ENCODE measurements at places on chromosomes 2 and 18.

- no peak for DNase-seq
Observed at GRCh38 chr2:100563407-100564247, 834 bp downstream of the PDCL3 start.

GRCh38 chr18:3135536-3135935 is 84.2 kb downstream of the MYOM1 start:
- DNase-seq = no peak

DNA sequence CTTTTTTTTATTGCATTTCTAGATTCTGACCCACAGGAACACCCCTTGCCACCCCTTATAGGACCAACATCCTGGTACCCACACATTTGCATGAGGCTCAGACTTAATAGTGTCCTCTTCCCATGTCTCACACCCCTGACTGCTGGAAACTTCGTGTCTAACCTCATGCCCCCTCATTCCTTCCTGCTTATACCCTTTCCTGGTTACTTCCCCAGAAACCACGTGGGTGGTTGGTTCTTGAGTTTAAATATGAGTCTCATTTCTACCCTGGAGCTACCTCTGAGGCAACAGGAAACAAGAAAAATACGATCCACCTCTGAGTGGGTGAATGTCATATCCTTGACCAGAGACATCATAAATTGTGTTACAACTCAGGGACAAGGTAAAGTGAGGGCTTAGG is 1.6 kb downstream of the TNP1 start:
- no peak for DNase-seq

DNA sequence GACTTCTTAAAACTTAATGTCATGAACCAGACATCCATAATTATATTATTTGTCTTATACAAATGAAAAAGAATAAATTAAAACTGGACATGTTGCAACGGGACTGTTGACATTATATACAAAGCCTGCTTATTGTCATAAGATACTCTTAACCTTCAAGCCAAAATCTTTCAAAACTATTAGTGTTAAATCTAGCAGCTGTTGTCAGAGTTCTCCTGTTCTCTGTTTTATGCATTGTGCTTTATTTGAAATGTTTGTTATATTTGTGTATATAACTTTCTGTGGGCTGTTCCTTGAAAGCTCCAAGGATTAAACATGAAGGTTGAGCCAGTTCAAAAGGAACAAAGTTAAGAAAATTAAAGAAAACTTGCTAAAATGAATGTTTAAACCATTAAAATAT is 335.5 kb upstream of the NT5C1B start:
- no peak for DNase-seq

GRCh38 chr2:34096562-34097171 is 497.6 kb upstream of the FAM98A start:
- peak; percentile 28 for DNase-seq

- peak; percentile 16 for DNase-seq
Observed at GRCh38 chr18:28412521-28412920, 235.6 kb upstream of the CDH2 start.

- DNase-seq = no peak
Observed at GRCh38 chr2:134452042-134452733, 198.3 kb downstream of the MGAT5 start.

DNA sequence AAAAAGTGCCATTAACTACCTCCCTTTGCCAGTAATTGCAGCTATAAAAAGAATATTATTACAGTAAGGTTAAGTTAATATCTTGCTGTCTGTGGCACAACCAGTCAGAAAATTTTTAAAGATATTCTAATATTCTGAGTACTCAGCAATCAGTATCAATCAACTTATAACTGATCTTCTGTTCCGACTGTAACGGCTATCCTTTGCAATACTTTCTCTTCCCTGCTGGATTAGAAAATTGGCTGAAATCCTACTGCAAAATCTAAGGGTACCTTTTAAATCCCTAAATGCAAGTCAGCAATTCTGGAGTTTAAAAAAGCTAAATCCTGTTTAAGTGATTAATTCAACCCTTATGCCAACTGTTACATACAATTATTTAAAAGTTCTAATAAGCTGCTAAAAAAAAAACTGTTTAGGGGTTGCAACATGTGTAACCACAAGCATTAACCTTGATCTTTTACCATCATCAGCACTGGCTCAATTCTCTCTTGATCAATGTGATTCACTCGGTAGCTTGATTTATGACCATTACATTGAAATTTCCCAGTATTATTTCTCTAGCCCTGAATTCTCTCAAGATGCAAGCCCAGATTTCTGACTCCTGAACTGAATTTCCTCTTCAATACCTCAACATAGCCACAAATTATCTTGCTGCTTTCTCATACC is 20.5 kb downstream of the GAREM1 start:
- no peak for DNase-seq

DNA sequence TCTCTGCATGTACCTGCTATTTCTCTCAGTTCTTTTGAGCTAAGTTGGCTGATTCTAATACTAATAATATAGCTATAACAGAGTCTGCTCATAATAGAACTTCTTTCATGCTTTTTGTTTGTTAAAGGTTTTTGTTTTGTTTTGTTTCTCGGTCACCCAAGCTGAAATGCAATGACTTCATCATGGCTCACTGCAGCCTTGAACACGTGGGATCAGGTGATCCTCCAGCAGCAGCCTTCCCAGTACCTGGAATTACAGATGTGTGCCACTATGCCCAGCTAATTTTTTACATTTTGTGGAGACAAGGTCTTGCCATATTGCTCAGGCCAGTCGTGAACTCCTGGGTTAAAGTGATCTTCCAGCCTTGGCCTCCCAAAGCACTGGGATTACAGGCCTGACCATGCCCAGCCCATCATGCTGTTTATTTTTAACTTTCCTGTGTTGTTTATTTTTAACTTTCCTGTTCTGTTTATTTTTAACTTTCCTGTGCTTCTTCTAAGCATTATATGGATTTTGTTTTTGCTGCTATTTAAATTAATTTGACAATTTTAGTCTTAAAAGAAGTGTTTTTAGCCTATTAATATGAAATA is 763.8 kb upstream of the CDH7 start:
- DNase-seq = no peak

- DNase-seq = no peak
Observed at GRCh38 chr18:32424696-32425095, 46.0 kb downstream of the GAREM1 start.

GRCh38 chr2:182558564-182558963 is 131.7 kb upstream of the PDE1A start:
- no peak for DNase-seq

- no peak for DNase-seq
Observed at GRCh38 chr2:199309973-199310372, 147.8 kb downstream of the SATB2 start.

DNA sequence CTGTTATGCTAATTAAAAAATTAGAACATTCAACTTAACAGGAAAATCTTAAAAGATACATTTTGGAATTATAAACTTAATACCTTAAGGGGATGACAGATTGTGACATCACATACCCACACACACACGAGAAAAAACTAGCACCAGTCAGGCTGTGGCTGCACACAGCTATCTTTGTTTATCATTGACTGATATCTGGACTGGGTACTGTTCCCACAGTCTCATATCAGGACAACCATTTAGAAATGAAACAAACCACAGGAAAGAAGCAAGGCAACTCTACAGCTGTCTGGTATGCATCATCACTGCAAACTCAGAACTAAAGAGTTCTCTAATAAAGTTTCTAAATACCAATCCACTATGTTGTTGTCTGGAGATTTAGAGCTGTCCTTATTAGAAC is 210.9 kb upstream of the SMAD7 start:
- DNase-seq = peak; percentile 55

DNA sequence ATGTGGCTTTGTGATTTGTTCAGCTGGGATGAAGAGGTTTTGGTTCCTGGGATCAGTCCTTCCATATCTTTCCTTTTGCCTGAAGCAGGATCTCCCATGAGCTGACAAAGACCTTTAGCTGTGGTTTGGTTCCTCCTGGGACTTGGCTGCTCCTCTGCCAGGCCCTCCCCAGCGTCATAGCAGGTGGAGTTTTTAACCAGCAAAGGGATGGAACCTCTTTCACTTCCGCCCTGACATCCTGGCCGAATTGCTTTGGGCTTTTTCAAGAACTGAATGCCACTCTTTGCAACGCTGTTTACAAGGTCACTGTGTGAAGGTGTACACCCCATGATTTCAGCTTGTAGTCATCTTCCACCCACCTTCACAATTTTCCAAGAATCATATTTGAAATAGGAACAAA is 390 bp downstream of the PCARE start:
- DNase-seq = no peak

- DNase-seq = no peak
Observed at GRCh38 chr2:239647052-239647819, 246.4 kb upstream of the HDAC4 start.

- no peak for DNase-seq
Observed at GRCh38 chr2:190670182-190670946, 21.5 kb downstream of the NAB1 start.

- no peak for DNase-seq
Observed at GRCh38 chr2:113686537-113686936, 59.5 kb downstream of the RABL2A start.

DNA sequence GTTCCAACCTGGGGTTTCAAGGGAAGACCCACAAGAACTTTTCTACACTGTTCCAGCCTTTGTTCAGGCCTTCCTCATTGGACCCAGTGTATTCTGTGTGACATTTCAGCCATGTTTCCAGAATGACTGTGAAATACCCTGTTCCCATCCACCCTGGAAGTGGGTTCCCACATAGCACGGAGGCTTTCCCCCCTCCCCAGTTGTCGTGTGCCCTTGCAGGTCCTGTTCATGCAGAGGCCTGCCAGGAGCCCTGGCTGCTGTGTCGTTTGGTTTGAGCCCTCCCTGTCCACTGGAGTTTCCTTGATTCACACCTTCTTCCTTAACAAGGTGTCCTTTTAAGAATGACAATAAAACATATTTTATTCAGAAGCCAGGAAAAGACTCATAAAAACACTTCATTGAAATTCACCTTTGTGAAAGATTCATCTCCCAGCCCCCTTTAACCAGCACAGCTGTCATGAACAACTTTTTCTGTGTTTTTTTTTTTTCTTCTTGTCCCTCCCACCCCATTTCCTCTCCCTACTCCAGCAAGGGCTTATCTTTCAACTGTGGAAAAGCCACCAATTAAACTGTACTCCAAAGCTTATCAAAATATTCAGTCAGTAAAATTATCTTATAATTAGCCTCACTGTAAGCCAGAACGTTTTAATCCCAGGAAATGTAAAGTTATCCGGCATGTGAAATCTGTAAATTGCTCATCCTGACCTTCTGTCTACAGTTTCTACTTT is 106.4 kb downstream of the ACOXL start:
- no peak for DNase-seq

DNA sequence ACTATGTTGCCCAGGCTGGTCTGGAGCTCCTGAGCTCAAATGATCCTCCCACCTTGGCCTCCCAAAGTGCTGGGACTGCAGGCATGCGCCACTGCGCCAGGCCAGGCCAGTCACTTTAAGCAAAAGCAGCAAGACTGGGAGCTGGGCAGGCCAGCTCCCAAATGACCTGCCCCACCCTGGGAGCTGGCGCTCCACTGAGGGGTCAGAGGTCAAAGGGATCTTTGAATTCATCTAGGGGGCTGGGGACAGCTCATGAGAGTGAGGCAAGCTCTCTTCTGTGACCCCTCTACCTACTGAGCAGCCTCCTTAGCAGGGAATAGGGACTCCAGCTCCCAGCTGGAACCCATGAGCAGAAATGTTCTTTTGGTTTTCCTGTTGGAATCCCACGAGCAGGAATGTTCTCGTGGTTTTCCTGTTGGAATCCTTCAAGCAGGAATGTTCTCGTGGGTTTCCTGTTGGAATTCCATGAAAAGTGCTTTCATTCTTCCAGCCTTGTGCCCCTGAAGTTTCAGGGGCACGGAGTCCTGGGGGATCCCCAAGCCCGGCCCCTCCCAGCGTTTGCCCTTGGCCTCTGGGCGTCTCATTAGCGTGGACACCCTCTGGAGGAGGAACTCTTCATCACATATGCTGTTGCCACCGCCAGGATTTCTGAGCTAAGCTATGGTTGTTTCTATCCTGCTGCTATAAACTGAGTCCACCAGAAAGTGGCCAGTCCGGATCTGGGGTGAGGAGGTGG is 162.0 kb upstream of the HAAO start:
- no peak for DNase-seq

GRCh38 chr2:88815282-88815681 is 123.8 kb downstream of the RPIA start:
- DNase-seq = no peak

DNA sequence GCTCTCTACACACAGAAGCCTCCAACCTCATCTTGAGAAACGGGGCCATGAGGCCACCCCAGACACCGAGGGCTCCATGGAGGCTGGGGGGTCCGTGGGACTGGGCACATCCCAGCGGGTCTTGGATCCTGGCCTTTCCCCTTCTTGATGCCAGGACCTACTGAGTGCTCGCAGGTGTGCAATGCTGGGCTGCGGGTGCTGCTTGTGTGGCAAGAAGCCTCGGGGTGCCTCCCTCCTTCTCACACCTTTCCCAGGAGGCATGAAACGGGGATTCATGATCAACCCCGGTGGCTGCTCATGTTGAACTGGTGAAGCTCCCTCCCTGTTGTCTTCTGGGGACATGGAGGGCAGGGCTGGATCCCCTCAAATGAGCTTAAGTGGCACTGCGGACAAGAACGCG is 2.0 kb upstream of the BUB1 start:
- DNase-seq = no peak

DNA sequence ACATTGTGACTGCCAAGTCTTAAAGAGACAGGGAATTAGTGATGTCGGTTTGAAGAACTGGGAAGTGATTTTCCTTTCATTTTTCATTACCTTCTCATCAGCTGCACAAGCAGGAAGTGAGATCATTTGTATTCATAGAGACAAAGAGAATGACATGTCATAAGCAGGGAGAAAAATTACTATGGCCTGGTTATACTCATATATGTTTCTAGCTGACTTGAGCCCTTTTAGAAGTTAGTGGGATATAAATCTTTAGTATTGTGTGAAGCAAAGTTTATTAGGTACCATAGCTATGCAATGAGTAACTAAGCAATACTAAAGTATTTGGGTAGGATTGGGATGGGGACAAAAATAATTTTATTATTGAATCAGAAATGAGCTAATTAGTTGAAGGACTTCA is 284.1 kb downstream of the PID1 start:
- DNase-seq = no peak

GRCh38 chr18:30385684-30386083 is 656.9 kb downstream of the DSC3 start:
- no peak for DNase-seq

- no peak for DNase-seq
Observed at GRCh38 chr2:106336737-106337136, 131.5 kb downstream of the RGPD3 start.

DNA sequence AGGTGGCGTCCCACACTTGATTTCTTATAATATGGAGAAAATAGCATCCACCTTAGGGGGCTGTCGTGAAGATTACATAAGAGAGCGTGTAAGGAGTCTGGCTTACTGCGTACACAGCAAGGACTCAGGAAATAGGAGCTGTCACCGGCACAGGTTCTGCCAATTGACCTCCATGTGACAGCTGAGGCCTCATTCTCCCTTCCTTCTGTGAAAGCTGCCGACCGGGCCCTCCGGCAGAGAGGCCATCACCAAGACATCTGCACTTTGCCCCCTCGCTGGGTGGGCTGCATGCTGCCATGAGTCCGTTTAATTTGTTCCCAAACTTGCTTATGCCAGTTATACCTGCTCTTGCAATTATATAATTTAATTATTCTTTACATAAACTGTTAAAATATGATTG is 27.7 kb downstream of the HS1BP3 start:
- no peak for DNase-seq

GRCh38 chr2:132497591-132497990 is 81.0 kb downstream of the GPR39 start:
- no peak for DNase-seq
